ENCODE measurements at places on chromosomes 4 and X.

GRCh38 chrX:41921492-41922430, 1.6 kb downstream of the CASK start:
- peak; percentile 10 for DNase-seq

GRCh38 chr4:94802091-94802490, 44.3 kb downstream of the BMPR1B start:
- no peak for DNase-seq

DNA sequence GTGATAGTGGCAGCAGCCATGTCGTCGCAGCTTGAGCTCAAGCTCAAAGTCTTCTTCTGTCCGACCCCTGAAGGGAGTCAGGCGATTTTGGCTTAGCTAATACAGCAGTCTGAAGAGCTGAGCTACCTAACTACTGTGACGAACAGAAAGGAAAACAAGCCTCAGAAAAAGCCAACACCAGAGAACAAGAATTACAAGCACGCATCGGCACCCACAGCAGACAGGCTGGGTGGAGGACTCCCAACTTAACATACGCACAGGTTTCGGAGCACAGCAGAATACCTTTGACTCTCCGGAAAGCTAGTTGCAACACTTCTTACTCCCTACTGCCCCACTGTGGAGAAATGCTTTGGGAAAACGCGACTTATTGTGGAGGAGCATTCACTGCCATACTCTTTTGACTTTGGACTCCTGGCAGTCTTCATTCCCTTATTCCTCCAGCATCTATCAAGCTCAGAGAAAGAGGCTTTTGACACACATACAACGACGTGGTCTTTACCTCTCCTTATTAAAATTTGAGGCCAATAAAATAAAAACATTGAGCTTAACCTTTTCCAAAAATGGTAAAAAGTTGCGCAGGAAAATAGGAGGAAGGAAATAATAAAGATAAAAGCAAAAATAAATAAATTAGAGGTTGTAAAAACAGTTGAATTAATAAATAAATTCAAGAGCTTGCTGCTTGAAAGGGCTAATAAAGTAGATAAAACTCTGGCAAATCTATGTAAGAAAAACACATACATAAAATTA, 41.3 kb upstream of the GPC3 start:
- DNase-seq: no peak

- DNase-seq: no peak
These were observed 6.5 kb downstream of the FAM199X start for GRCh38 chrX:104172788-104173187.

DNA sequence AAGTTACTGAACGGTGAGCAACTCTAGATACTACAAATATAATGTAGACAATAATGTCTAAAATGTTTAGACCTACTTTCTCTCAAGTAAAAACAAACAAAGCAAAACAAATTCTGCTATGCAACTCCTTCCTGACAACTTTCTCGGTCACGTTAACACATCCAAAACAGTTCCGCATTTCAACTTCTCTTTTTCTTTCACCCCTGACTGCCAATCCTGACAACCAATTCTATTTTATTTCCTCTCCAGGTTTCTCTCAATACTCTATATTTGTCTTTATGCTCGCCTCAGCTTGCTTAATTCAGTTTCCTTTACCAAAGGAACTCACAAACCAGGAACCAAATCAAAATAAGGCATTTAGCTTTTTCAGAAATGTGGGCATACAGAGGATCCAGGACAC, 513.0 kb downstream of the FSTL5 start:
- no peak for DNase-seq

- peak; percentile 3 for DNase-seq
These were observed 4.3 kb upstream of the SHROOM3 start for GRCh38 chr4:76430519-76431388.

GRCh38 chrX:10875995-10876394, 235.1 kb upstream of the HCCS start:
- DNase-seq: no peak

- no peak for DNase-seq
These were observed 53.5 kb downstream of the BMP3 start for GRCh38 chr4:81084029-81084428.

DNA sequence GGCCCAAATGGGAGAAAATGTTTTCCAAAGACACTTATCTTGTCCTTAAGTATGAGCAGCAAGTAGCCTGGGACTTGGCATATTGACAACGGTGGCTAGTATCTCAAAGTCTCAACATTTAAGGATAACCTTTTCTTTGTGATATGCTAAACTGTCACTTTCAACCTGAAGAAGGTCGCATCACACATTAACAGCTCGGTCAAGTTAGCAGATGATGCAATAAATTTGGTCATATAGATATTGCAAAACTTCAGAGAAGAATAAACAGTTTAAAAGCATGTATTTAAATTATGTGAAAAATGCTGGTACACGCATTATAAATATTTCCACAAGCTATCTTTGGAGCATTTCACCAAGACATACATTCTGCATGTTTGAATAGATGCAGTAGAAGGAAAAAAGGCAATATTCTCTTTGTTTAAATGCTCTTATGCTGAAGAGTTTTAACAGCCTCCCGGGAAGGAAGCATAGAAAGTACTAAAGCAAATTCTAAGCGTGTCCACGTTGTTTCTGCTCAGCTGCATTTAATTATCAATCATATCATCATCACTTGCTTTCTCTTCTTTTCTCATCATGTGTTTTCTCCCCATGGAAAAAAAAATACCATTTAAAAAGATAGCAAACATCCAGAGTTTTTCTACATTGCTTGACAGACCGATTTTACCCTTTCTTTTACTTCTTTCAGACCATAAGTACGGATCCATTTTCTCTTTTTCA, 24.2 kb downstream of the ARHGAP6 start:
- no peak for DNase-seq

DNA sequence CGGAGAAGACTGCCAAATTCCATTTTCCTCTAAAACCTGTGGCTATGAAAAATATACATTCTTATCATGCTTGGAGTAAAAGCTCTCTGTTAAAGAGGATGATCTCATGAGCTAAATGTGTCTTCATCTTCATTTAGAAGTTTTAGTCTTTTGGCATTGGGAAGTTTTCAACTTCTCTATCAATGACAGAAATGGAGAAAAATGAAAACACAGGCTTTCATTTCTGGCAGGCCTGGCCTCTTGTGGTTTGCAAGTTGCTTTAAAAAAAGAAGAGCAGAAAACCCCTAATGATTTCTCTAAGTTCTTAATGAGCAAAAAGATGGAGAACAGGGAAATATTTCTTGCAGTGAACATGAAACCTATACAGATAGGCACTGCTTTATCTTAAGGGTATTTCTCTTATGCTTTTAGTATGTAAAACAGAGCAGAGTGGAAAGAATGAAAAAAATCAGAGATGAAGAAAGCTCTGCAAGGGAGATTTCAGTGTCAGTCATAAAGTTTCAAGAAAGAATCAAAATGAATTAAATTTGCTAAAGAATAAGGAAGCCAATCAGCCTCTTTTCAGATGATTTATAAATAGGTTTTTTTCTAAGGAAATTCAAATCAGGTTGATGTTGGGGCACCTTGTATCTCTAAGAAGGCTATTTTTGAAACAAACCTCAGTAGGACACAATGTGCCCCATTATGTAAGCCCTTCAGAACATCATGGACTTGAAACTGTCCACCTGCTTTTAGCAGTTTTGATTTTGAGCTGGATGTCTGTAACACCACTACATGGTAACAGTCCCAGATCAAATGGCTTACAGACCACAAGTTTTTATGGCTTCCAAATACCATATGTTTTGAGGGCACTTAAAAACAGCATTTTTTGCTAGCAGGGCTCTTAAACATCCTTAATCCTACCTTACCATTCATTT, 225.0 kb downstream of the GRIA3 start:
- no peak for DNase-seq

GRCh38 chr4:163558539-163559044, 64.1 kb downstream of the TMA16 start:
- DNase-seq: peak; percentile 29

- DNase-seq: no peak
These were observed 90.0 kb downstream of the KLHL13 start for GRCh38 chrX:118026631-118027030.

GRCh38 chr4:161172396-161173026, 991.3 kb downstream of the FSTL5 start:
- no peak for DNase-seq

DNA sequence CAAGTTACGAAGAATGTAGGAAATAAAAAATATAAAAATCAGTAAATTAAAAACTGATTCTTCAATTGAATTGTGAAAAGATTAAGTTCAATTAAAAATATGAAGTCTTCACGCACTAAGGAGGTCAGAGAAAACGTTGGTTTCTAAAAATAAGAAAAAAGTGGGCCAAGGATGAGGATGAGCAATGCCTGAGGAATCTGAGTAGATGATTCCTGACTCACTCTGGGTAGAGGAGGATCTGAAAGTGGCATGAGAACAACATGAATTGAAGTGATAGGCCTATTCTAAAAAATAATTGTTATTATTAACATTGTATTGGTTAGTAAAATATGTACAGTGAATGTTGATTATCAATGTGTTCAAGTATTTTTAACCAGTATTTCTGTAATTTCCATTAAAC, 444.2 kb downstream of the GRIA2 start:
- DNase-seq: no peak

- DNase-seq: no peak
These were observed 15.9 kb upstream of the MAP9 start for GRCh38 chr4:155392481-155393184.

GRCh38 chr4:10891866-10892265, 207.3 kb upstream of the CLNK start:
- no peak for DNase-seq

- DNase-seq: no peak
These were observed 193.8 kb downstream of the ADAMTS3 start for GRCh38 chr4:72375073-72375736.

DNA sequence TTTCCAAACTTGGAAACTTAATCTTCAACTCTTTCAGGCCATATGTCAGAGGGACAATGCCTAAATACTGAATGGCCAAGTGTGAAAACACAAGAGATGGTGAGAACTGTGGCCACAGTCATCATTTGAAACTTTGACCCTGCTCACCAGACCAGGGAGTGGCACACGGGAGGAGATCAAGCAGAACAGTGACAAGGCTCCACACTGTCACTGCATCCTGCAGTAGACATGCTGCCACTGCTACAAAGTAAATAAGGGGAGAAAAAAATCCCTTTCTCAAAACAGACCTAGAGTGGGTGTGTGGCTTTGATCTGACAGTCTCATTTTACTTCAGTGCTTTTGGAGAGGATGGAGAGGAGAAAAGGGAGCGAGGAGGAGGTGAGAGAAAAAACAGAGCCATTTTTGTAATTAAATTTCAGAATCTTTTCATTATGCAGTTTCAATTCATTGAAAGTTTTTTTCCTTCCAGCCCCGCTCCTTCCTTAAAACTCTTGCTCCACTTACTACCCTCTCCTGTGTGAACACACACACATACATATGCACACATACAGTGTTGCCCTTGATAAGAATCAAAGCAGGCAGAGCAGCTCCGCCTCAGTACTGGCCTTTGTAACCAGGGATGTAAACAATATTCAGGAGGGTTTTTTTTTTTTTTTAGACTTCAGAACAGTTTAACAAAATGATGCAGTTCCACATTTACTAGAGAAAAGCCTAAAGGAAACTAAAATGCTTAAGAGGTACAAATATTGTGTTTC, 34.4 kb downstream of the NEXMIF start:
- DNase-seq: no peak

DNA sequence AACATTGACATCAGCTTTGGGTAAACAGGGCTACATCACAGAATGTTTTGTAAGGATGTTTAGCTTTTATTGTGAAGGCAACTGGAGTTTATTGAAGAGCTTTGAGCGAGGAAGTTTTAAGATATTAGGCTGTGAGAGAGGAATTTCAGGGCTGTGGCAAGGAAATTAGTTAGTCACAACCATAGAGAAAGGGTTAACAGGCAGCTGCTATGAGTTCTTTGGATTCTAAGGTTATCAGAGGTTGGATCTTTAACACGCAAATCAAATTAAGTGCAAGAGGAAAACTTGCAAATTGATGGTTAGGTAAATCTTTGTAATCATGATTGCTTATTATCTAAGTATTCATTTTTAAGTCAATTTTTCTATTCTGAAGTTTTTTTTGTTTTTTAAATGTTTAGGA, 156.0 kb downstream of the UGT8 start:
- DNase-seq: no peak

- peak; percentile 39 for DNase-seq
These were observed 5.0 kb upstream of the SDAD1 start for GRCh38 chr4:75995727-75996126.

DNA sequence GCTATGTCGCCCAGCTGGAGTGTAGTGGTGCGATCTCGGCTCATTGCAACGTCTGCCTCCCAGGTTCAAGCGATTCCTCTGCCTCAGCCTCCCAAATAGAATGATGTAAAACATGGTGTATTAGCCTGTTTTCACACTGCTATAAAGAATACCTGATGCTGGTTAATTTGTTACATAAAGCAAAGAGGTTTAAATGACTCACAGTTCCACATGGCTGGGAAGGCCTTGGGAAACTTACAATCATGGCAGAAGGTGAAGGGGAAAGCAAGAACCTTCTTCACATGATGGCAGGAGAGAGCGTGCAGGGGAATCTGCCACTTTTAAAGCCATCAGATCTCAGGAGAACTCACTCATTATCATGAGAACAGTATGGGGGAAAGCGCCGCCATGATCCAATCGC, 1191.8 kb downstream of the ARAP2 start:
- no peak for DNase-seq

DNA sequence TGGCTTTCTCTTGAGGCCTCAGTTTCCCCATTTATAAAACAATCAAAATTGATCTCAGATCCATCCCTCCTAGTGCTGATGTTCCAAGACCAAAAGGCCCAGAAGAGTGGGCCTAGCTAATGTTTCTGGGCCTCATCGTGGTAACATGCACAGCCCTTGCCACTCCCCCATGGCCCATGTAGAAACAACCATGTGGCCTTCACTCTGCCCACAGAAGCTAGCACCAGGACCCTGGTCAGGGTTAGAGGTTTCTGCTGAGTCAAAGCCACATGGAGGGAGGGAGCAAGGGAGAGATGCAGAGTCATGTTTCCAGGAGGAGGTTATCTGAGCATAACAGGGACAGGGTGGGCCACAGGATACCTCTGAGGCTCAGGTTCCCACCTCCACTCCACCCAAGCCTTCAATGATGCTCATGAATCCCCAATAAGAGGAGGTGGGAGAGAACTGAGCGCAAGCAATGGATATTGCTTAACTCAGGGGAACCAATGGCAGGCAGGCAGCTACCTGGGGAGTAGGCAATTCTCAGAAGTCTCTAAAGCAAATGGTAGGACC, 16.9 kb downstream of the OTUD5 start:
- no peak for DNase-seq

DNA sequence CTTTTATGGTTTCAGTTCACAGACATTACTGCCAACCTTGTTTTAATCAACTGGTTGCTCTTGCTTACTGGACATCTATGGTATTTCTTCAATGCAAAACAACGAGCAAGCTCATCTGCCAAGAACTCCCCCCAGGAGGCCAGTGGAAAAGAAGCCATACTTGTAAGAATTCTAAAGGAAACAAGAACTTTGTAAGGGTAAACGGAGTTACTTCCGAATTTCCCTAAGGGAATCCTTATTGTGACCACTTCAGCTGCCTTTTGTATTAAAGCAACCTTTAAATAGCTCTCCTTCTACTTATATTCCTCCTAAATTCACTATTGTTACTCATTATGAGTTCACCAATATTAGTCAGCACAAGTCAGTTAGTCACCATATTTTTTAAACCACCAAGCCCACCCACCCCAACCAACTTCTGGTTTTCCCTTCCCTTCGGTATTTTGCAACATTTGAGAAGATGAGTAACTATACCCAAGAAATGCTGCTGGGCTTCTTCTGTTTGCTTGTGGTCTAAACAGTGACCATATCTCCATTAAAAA, 602.8 kb upstream of the DIPK2B start:
- DNase-seq: no peak

GRCh38 chrX:39065051-39065871, 264.0 kb downstream of the MID1IP1 start:
- no peak for DNase-seq

All from central memory CD4-positive, alpha-beta T cell (primary cell).